ENCODE measurements at places on chromosomes 2 and 18.

DNA sequence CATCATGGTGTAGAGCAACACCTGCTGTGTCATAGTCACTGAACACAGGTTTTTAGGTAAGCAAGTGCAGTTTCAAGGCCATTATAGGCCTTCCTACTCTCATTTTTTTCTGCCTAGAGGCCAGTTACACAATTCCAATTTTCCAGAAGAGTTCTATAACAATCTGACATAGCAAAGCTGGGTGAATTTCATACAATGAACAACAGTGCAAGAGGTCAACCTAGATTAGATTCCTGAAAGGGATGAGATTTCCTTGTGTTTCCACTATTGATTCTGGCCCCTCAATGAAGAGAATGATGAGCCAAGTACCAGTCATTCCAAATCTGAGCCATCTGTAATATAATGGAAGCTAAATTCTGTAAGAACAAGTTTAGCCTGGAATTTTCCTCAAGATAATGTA is 15.3 kb upstream of the CD28 start:
- no peak for DNase-seq

DNA sequence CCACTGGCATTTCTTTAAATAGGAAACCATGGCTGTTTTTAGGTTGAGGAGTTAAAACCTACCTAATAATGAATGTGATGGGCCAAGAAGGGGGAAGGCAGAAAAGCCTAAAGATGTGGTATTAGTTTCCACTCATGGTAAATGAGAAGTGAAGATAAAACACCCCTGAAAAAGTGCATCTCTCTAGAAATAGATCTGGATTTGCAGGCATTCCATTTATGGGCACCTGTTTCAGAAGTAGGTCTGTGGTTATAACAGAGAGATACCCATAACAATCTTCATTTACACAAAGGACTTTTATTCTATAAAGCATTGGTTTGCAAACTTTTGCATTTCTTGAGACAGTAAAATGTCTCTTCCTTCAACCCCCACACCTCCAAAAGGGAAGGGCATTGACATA is 62.1 kb downstream of the PRKCE start:
- DNase-seq, result no peak

GRCh38 chr2:191240871-191241270 is 4.3 kb upstream of the MYO1B start:
- DNase-seq, result no peak

DNA sequence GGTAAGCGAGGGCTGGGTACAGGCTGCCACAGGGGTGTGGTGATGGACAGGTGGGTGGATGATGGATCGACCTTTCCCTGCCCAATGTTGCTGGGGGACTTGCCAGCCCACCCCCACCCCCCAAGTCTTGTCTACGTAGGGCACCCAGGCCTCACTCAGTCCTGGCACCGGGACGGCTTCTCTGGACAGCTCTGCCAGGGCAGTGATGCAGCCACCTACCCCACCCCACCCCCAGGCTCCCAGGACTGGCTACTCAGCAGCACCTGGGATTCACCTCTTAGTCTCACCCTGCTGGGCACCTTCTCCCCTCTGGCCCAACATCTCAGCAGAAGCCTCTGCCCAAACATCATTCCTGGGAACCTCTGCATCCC is 55.7 kb downstream of the ANKMY1 start:
- DNase-seq, result no peak

- no peak for DNase-seq
These were observed 155.1 kb downstream of the DOCK10 start for GRCh38 chr2:224887141-224887540.

DNA sequence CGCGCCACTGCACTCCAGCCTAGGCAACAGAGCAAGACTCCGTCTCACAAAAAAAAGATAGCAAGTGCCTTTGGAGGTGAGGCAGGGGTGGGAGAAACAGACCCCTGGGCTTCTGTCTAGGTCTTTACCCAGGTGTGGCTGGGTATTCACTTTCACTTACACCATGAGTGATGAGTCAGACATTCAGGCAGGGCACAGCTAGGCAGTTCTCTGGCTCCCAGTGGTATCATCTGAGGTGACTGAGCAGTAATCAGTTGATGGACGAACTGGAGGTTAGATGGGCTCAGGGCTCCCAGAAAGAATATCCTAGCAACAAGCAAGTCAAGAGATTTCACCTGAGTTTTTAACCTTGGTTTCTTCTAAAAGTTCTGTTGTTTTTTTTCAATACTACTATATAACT is 107.0 kb upstream of the RAB6C start:
- DNase-seq, result no peak

GRCh38 chr18:45626330-45627203 is 11.3 kb downstream of the SLC14A2 start:
- peak; percentile 17 for DNase-seq

GRCh38 chr2:127514485-127514884 is 11.8 kb downstream of the IWS1 start:
- no peak for DNase-seq
